Aortic smooth muscle cell (primary cell): ENCODE measurements at places on chromosomes 7 and 10. TPM values are rescaled to one million over a fixed set of nuclear protein-coding genes. Genes with fewer than 3 reads are reported as not detected.

Gene CALHM3
- total RNA-seq = not detected in 2 replicates

Gene CYP3A5
- not detected in 2 replicates for total RNA-seq

Gene AGMO
- total RNA-seq = 0.93 and 1.6 TPM in 2 replicates

Gene TAS2R40
- not detected in 2 replicates for total RNA-seq

Gene RGR
- not detected in 2 replicates for total RNA-seq

Gene CNPY1
- not detected in 2 replicates for total RNA-seq

Gene SRGN
- total RNA-seq = 257 and 310 TPM in 2 replicates

Gene ADGRA1
- total RNA-seq = not detected in 2 replicates

Gene NKX1-2
- total RNA-seq = not detected in 2 replicates
